ENCODE measurements at places on chromosomes 5 and 9. TPM values are rescaled to one million over a fixed set of nuclear protein-coding genes. Genes with fewer than 3 reads are reported as not detected.

Gene KCNV2
- not detected for total RNA-seq

Gene INSL6
- not detected for total RNA-seq

Gene PCDHA12
- 2.8 TPM for total RNA-seq

Gene F2R
- 52.0 TPM for total RNA-seq

Gene PRR16
- not detected for total RNA-seq

Gene FOXD4L3
- total RNA-seq = 0.18 TPM

Gene NDFIP1
- 47.1 TPM for total RNA-seq

Gene FOXD4L4
- total RNA-seq = not detected

Gene HSPB3
- 0.10 TPM for total RNA-seq

Gene CXCL14
- 0.16 TPM for total RNA-seq

Gene ENTPD2
- 0.63 TPM for total RNA-seq

Gene JAKMIP2
- total RNA-seq = not detected

Gene SNCB
- 0.70 TPM for total RNA-seq

Gene GLRA1
- total RNA-seq = not detected

Gene IL4
- total RNA-seq = not detected

Gene GDF9
- total RNA-seq = 0.26 TPM

Gene ICE1
- total RNA-seq = 23.7 TPM

Gene ERMP1
- 20.1 TPM for total RNA-seq

Gene PIK3R1
- 5.9 TPM for total RNA-seq

Gene DCP2
- total RNA-seq = 12.1 TPM

Gene GDNF
- 0.05 TPM for total RNA-seq

Gene NIM1K
- total RNA-seq = 0.23 TPM

Gene UBE2QL1
- total RNA-seq = 0.14 TPM

Gene ZNF879
- total RNA-seq = 0.80 TPM

Gene EIF4E1B
- not detected for total RNA-seq

Gene NR4A3
- total RNA-seq = 2.1 TPM

Gene PLCXD3
- total RNA-seq = 0.37 TPM

Gene EEIG1
- 59.1 TPM for total RNA-seq

Gene TSSK1B
- total RNA-seq = not detected

Gene GRK6
- 27.6 TPM for total RNA-seq

Gene TMOD1
- total RNA-seq = 2.9 TPM

Gene TLE1
- total RNA-seq = 89.1 TPM

Gene ESM1
- total RNA-seq = not detected

Gene GNAQ
- total RNA-seq = 16.8 TPM

Gene LCN10
- not detected for total RNA-seq

Gene ZFP37
- 1.3 TPM for total RNA-seq

Gene IFNA2
- not detected for total RNA-seq

Gene FGF18
- 0.62 TPM for total RNA-seq

Gene MOB3B
- total RNA-seq = 8.7 TPM

Gene ZFP2
- total RNA-seq = not detected

Gene OSTF1
- 14.2 TPM for total RNA-seq

Gene PCDHB2
- total RNA-seq = 3.5 TPM

Gene RMND5B
- total RNA-seq = 32.7 TPM

Gene NOTCH1
- total RNA-seq = 13.4 TPM

Gene FAF2
- total RNA-seq = 45.9 TPM

Gene SEMA6A
- 0.39 TPM for total RNA-seq

Gene ANKRD18A
- total RNA-seq = 14.8 TPM

Gene FBXL7
- total RNA-seq = 1.5 TPM

Gene PRDM9
- not detected for total RNA-seq

Gene RIOK2
- total RNA-seq = 19.2 TPM

Gene PTPN3
- total RNA-seq = 15.4 TPM

Gene PFN3
- not detected for total RNA-seq

Gene MELK
- total RNA-seq = 71.3 TPM

Gene PCDHB15
- total RNA-seq = 0.02 TPM

Gene ACTBL2
- 0.03 TPM for total RNA-seq

Gene MRPS30
- total RNA-seq = 38.4 TPM

Gene GBA2
- 34.1 TPM for total RNA-seq

Gene LCN2
- total RNA-seq = 3.8 TPM

Measured in A549 treated with CORT108297 at 1 μM for 4 hours (cell line).